ENCODE measurements at places on chromosomes 3 and 15.

- ATAC-seq: no peak
Measured at GRCh38 chr3:12125772-12126171, 32.9 kb downstream of the TIMP4 start.

DNA sequence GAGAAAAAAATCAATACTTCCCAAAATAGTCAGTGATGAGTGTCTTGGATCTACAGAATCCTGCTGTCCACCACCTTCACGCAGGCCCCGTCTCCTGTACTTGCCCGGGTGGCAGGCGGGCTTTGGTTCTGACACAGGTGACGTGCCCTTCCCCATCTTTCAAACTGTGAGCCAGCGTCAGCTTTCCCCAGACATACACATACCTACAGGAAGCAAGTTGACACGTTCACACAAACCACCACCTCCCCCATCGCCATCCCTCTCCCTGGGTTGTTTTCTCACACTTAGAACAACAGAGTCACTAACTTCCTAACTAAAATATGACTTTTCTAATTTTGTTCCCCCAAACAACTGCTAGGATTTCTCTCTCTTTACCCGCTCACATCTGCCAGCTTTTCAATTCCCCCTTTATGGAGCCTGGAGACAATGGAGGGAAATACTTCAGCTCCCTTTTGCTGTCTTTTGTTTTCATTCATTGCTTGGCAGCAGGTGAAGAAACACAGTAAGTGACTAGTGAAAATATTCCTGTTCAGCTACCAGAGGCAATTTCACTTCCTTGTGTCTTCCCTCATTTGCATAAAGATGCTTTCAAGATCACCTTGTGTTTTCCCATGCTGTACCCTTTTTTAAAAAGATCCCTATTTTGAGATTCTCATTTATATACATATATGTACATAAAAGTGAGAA is 248.3 kb downstream of the SLCO3A1 start:
- ATAC-seq: no peak

DNA sequence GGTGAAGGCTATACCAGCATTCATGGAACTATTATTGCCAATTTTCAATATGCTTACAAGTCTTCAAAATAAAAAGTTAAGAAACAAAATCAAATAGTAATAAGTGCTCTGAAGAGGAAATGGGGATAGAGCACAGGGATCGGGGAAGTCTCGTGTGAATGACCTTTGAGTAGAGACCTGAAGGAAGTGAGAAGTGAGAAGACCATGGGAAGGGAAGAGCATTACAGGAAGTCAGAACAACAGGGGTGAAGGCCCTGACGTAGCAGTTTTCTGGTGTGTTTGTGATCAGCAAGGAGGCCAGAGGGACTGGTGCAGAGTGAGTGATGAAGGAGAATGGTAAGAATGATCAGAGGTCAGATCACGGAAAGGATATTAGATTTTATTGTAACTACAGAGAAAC is 48.1 kb downstream of the STAC start:
- ATAC-seq: no peak

DNA sequence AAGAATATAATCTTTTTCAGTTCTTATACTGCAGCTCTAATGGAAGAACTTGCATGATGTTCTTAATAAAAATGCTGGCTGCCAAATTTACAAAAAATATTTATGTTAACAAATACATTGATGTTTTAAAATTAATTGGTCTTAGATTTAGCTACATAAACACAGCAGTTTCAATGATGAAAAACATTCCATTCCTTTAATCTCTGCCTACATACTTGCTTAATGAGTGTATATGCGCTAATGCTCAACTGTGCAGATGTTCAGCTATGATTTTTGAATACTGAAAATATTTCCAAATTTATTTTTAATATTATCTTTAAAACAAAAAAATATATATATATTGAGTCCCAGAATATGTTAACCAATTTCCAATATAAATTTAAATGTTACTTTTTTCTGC is 867.4 kb downstream of the ROBO1 start:
- ATAC-seq: no peak

Data from esophagus mucosa (tissue), 1 donor.